ENCODE measurements at places on chromosomes 12 and 14.

- DNase-seq: no peak
These were observed 39.1 kb upstream of the GZMB start for GRCh38 chr14:24673059-24673458.

DNA sequence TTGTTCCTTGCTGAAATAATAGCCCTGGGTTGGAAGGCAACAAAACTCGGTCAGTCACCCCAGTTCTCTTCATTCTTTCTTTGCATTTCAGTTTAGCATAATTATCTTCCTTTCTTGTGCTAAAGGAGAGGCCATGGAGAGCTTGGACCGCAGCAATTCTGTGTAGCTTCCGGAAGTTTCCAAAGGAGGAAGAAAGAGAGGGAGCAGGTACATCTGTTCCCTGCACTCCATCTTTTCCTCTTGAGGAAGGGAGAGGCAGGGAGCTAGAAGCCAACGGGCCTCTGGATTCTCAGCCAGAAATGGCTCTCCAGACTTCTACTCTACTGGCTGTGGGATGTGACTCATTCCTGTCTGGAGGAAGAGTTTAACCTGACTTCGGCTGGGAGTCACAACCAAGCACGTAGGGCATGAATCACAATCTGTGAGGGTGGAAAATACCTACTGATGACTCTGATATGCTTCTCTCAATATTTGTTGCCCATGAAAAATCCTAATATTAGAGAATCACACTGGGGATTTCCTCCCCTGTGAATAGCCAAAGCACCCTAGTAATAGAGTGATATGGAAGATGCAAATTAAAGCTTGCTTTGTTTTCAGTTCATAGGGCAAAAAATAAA lies 17.0 kb downstream of the ANO6 start:
- DNase-seq: peak; percentile 31

- no peak for DNase-seq
These were observed 70.1 kb downstream of the PEBP1 start for GRCh38 chr12:118206107-118206412.

GRCh38 chr12:16939871-16940306 lies 333.9 kb upstream of the LMO3 start:
- no peak for DNase-seq

DNA sequence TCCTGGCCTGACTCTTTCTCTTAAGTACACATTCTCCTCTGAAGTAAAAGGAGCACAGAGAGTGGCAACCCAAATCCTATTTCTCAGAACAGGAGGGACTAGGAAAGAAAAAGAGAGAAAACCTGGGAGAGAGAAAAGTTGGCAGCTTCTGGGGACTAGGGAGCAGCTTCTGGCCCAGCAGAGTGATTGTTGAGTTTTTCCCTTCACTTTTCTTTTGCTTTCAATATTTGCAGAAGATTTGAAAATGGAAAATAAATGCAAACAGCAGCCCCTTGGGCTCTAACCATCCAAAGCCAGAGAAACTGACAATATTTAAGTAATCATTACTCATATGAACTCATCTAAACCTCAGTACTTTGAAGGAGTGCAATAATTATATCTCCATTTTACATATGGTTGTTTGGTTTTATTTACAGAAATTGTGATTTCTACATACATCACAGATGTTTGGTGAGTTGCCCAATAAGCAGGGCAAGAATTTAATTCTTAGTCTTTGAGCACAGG lies 28.8 kb upstream of the IGF1 start:
- no peak for DNase-seq

GRCh38 chr12:69993433-69993832 lies 168.4 kb downstream of the MYRFL start:
- no peak for DNase-seq

DNA sequence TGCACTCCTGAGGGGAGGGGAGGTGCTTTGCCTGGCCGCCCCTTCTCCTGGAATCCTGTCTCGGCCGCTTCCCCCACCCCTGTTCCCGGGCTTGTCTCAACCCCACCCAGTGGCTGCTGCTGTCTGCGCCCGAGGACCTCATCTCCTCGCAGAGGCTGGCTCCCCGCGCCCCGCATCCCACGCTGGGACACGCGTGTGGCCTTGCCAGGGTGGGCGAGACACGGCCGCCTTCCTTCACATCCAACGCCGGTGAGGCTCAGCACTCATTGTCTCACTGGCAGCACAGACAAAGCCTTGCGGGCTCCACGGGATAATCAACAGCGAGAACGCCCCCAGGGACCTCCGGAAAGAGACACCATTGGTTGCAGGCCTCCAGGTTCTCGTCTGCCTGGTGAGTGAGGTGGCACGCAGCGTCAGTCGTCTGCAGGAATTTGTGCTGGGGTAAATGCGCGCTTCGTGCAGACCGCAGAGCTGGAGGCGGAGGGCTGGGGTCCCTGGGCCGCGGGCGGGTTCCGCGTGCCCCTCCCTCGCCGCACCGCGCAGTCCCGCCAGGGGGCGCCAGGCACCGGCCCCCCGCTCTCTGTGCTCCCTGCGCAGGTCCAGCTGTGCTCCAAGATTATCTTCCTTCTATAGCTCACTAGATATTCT lies 26.8 kb downstream of the CCDC177 start:
- DNase-seq: peak; percentile 21

GRCh38 chr12:82687021-82688011 lies 610 bp downstream of the TMTC2 start:
- DNase-seq: peak; percentile 60

- DNase-seq: no peak
These were observed 680.3 kb downstream of the MED13L start for GRCh38 chr12:115597157-115597712.

DNA sequence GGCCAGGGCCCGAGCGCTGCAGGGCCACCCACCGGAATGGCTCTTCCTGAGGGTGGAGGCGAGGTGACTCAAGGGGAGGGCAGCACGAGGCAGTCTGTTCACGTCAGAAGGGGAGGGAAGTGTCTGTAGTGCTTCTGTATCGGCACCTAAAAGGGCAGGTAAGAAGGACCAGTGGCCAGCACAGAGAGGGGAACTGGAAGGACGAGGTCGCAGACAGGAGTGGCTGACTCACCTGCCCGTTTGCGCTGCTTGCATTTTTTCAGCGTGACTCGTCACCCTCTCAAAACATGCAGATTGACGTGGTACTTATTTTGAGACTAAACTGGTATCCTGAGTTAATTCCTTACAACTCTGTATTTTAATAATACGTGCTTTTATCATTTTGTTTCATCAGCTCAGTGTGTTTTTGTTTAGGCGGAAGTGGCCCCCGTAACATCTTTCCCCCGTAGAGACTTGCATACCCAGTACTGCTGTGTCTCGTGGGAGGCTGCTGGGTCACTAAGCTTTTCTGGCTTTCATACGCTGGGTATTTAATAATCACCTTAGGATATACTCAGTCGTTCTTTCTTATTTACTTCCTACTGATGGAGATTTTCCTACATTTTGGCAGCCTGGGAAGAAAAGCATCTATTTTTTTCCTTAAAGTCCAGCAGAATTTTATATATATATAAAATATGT lies 26.4 kb downstream of the SFSWAP start:
- no peak for DNase-seq
